ENCODE measurements at places on chromosomes 2 and 18.

- DNase-seq, result no peak
These were observed 33.4 kb downstream of the XRCC5 start for GRCh38 chr2:216142540-216142939.

- no peak for DNase-seq
These were observed 7.9 kb upstream of the ASPRV1 start for GRCh38 chr2:69969126-69969983.

GRCh38 chr18:78672862-78673446, 306.7 kb upstream of the SALL3 start:
- DNase-seq, result peak; percentile 28

GRCh38 chr2:27442920-27443282, 720 bp downstream of the KRTCAP3 start:
- DNase-seq, result no peak

GRCh38 chr2:55111570-55112228, 61.4 kb upstream of the RTN4 start:
- DNase-seq, result peak; percentile 66

DNA sequence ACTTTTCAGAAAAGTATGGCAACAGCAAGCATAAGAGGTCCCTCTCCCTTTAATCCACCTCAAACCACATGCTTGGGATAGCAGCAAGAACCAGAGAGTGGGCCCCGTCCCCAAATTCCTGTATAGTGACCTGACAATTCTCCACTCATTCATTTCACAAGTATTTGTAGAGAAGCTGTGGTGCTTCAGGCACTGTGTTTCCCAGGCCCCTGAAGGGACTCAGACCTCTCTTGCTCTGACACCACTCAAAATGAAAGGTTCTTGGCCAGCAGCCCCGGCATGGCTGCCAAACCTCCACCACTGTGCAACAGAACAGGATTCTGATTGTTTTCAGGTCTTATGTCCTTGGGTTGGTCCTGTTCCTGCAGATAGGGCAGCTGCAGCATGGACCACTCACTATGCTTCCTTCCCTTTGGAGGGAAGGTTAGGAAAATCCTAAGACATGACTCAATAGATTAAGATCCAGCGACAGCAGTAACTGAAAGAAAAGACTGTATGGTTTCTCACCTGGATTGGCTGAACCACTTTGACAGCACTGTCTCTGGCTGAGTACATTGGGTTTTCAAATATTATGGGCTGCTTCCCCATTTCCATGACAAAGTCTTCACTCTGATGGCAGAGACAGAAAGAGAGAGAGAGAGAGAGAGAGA, 67.6 kb downstream of the DHRS9 start:
- no peak for DNase-seq

GRCh38 chr18:77015169-77015568, 117.4 kb downstream of the MBP start:
- no peak for DNase-seq

DNA sequence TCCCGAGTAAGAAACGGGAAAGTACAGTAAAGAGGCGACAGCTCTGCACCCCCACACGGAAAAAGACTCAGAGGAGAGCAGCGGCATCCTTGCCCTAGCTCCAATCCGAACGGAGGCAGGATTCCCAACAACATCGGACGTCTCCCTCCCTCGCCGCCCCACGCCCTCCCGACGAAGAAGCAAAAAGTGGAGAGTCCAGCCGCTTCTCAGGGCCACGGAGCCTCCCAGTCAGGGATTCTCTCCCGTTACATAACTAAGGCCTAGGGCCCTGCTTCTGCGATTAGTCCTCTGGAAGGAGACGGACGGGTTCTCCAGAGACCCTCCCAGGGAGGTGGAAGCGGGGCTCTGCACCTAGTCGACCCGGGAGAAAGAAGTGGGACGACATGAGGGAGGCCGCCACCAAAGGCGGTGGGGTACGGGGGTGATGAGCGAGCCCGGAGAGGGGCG, 587 bp downstream of the SUMO1 start:
- DNase-seq, result no peak

DNA sequence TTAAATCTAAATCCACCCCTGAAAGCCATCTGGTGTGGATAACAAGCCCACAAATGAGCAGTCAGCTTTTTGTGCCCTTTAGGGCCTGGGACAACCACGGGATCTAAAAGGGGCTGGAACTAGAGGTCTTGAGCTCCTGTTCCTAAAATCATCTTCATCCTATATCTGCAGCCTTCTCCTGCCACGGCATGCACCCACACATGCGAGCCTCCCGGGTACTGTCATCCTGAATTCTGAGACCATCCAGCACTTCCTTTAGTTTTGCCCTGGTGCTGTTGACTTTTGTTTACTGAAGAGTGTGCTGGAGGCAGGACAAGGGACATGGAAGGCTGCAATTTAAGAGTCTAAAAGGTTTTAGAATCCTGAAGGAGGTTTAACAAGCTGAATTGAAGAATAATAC, 183.2 kb downstream of the FAM210A start:
- no peak for DNase-seq

GRCh38 chr2:74702001-74702715, 48.1 kb downstream of the SEMA4F start:
- no peak for DNase-seq

- no peak for DNase-seq
These were observed 24.8 kb upstream of the STAT1 start for GRCh38 chr2:191038741-191039140.

DNA sequence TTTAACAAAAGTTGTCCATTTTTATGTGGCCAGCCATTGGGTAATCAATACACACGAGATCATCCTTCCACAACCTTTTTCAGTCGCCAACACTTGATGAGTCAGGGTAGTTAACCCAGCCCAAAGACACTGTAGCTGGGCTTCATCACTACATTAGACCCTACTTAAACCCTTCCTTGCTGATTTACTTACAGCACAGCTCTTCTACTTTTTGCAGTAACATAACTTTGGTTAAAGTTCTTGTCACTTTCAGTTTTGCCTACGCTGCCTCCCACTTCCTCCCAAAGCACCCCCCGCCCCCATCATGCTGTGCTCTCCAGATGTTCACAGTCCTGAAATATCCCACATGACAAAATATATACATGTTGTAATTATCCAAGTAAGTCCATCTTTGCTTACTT, 103.6 kb downstream of the CDK15 start:
- no peak for DNase-seq

GRCh38 chr2:236956031-236956618, 129.6 kb upstream of the COPS8 start:
- no peak for DNase-seq

GRCh38 chr2:197777823-197778407, 7.2 kb downstream of the BOLL start:
- DNase-seq, result no peak

DNA sequence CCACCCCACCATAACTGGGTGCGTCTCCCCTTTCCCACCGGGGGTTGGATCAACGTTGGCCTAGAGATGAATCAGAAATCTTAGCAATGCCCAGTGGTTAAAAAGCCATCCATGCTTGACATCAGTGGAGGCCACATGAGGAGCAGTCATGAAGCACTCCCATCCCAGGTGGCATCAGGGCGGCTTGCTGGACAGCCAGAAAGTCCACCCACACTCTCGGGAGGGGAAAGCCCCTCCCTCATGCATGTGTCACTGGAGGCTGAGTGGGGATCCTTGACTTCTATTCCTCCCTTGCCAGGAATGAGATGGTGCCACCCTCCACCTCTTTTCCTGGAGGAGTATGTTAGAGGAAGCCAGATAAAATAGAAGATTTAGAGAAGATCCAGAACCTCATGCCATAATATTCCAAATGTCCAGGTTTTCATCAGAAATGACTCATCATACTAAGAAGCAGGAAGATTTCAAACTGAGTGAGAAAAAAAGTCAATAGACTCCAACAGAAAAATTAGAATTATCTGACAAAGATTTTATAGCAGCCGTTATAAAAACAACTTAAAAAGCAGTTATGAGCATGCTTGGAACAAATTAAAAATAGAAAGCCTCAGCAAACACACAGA, 507.1 kb upstream of the ID2 start:
- DNase-seq, result no peak

GRCh38 chr2:113175736-113176695, 2.2 kb downstream of the PSD4 start:
- no peak for DNase-seq

GRCh38 chr2:3449086-3449485, 69.6 kb downstream of the TRAPPC12 start:
- no peak for DNase-seq

DNA sequence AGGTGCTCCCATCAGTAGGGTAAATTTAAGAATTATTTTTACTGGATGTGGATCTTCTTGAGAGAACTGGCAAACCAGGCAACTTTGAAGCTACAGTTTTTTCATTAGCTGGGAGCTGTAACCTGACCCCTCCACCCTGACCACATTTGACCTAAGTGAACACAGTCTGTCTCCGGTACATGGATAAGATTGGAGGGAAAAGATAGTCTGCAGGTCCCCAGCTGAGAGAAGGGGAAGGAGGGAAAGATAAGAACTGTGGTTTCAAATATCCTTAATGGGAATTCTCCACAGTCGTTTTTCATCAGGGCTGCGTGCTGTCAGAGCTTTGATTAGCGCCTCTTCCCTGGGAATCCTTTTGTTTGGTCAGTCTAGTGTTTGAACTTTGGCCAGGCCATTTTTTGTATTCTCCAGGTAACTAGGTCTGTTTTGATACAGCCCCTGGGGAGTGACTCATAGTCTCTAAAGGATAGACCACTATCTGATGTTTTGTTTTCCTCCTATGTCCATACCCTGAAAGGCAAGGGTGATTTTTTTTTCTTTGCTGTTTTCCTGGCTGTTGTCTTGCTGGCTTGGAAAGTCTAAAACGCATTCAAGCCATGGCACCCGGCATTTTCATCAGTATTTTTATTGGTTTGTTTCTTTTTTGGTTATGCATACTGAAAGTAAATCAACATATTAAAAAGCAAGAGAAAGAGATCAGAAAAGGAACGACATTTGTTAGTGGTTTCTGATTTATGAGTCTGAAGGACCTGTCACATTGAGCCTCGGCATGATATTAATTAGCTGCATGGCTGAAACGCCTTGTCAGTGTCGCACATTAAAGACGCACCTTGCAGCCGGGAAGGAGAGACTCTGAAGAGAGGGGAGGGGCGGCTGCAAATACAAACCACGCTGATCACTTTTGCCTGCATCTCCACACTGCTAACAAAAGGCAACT, 183.4 kb upstream of the FN1 start:
- DNase-seq, result peak; percentile 72

- DNase-seq, result no peak
These were observed 24.5 kb upstream of the PELI1 start for GRCh38 chr2:64168756-64169155.

GRCh38 chr2:46521215-46521683, 41.9 kb downstream of the TMEM247 start:
- DNase-seq, result no peak

DNA sequence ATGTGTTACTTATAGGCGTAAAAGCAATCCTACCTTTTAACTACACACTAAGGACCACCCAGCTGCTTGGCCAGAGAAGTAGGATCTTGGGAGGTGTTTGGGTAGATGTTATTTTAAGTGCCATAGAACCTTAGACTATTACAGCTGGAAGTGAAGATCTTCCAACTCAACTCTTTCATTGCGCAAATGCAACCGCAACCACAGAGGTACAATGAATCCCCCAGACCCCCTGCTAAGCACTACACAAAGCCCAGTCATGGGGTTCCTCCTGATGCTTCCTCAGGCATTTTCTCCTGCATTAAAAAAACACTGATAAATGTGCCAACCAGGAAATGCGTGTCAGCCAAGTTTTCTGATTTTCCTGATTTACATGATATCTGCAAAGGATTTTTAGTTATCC, 246.0 kb downstream of the LRRTM1 start:
- no peak for DNase-seq

- DNase-seq, result no peak
These were observed 19.6 kb upstream of the LRP1B start for GRCh38 chr2:142150453-142150852.

- DNase-seq, result no peak
These were observed 37.1 kb downstream of the BCL2L11 start for GRCh38 chr2:111157798-111158197.

GRCh38 chr2:119746836-119747686, 12.7 kb upstream of the PTPN4 start:
- no peak for DNase-seq

DNA sequence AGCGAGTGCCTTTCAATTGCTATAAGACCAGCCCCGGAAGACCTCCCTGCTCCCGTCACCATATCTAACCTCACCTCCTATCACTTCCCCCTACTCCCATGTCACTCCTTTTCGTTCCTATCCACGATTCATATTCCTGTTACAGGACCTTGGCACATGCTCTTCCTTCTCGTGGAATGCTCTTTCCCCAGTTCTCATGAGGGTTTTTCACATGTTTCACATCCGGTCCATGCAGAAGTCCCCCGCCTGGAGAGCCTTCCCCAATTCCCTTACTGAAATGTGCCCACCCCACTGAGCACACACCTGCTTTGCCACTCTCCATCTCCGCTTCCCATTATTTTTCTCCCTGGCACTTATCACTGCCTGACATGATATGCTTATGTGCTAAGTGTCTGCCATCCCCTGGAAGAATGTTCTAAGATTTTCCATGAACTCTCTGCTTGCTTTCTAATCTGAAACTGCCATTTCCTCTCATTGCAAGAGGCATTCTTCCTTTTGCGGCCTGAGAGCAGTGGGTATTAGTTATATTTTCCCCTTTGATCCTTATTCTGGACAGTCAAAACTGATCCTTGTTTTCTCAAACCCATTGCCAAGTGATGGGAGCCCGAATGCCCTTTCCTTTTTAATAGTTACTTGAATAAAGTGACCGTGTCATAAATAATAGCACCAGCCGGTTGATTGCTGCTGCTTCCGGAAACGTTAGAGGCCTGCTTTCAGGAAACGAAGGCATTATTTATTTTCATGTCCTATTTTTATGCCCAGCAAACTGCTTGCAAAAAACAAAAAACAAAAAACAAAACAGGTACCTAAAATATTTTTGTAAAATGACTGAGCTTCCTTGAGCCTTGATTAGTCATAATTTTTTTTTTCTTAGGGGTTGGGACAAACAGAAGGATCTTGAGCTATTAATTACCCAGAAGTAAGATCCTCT, 127.9 kb downstream of the ZNF532 start:
- DNase-seq, result no peak

GRCh38 chr2:65681503-65681902, 249.1 kb upstream of the SPRED2 start:
- peak; percentile 11 for DNase-seq

- DNase-seq, result no peak
These were observed 44.6 kb downstream of the HAUS1 start for GRCh38 chr18:46148810-46149209.

DNA sequence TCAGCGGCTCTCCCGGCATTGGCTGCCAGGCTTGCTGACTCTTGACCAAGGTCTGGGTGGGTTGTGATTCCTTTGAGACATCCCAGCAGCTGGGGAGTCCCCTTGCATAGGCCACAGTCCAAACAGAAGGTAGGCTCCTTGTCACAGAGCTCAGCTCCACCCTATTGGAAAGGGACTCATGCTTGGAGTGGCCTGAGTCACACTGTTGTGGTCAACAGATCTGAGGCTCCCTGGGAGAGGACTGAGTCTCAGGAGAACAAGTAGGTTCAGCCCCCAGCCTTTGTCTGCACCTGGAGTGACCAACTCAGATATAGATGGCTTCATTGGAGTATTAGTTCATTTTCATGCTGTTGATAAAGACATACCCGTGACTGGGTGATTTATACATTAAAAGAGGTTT, 32.1 kb upstream of the SH3BP4 start:
- DNase-seq, result no peak

- DNase-seq, result no peak
These were observed 44.6 kb downstream of the EMX1 start for GRCh38 chr2:72961853-72962468.

GRCh38 chr2:39782591-39782990, 3.5 kb upstream of the THUMPD2 start:
- DNase-seq, result no peak

Data from NCI-H510A (cell line).